ENCODE measurements at places on chromosomes 2 and 18.

- DNase-seq: no peak
Observed at GRCh38 chr18:36813101-36813775, 15.6 kb downstream of the TPGS2 start.

- DNase-seq: peak; percentile 4
Observed at GRCh38 chr2:177313162-177313781, 48.7 kb upstream of the NFE2L2 start.

DNA sequence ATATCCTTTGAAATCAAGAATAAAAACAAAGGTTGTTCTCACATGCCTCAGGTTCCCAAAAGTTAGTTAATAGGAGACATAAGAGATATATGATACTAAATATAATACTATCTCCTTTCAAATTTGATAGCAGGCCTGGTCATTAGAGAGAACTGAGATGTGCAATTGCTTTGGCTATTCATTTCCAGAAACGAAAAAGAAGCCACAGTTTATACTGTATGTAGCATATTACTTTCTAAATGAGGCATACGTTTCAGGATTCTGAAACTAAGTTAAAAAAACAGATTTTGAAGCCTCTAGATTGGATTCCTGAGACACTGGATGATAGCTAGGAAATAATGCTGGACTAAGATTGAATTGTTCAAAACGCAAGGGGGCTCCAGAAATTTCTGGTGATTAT, 7.1 kb downstream of the PPP1R1C start:
- DNase-seq: no peak

- no peak for DNase-seq
Observed at GRCh38 chr18:31506024-31506742, 8.2 kb downstream of the DSG2 start.

GRCh38 chr2:79716266-79716665, 203.4 kb downstream of the CTNNA2 start:
- DNase-seq: no peak

DNA sequence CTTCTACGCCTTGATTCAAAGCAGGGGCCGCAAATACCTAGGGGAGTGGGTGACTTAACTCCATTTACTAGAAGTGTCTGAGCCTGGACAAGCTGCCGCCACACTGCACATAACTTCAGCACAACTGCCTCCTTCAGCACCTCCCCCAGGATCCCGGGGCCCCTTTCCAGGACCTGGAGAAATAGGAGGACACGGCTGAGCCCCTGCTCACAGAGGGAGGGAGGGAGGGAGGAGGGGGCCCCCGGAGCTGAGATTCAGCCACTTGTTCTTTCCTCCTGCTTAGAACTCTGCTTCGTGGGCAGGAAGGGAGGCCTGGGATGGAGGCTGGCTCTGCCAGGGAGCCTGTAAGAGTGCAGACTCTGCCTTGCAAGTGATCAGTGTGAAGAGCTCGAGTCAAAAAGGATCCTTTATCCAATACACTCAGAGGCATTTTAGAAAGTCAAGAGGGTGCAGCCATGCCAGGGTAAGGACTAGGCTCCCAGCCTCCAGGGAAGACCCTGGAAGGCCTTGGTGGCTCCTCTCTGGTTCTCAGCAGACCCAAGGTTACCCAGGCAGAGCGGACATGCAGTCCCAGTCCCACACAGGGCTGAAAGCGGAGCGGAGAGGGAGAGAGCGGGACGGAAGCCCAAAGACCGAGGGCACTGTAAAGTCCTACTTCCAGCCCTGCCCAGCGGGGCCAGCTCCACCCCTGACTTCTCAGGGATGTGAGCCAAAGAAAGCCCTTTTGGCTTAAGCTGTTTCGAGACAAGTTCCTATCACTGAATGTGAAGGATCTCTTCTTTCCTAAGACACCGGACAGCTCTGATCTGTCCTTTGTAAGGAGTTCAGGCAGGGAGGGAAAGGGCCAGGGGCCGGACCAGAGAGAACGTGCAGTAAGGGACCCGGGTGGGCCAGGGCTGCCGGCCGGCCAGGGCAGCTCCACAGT, 8.6 kb upstream of the ARMC9 start:
- no peak for DNase-seq

- DNase-seq: no peak
Observed at GRCh38 chr2:127463155-127463991, 45.1 kb downstream of the PROC start.

DNA sequence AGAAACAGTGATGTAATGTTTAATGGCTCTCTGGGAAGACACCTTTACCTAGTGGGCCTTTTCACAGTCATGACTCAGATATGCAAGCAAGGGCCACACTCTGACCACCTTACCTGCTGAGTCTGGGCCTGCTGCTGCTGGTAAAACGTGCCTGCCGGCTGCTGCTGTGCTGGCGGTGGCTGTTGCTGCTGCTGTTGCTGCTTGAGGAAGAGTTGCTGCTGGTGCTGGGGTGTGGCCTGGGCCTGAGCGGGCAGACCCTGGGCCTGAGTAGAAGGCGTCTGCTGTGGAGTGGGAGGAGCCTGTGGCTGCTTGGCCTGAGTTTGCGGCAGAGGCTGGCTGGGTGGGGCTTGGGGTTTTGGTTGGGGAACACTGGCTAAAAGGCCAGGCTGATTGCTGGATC, 81.6 kb upstream of the NFU1 start:
- no peak for DNase-seq

DNA sequence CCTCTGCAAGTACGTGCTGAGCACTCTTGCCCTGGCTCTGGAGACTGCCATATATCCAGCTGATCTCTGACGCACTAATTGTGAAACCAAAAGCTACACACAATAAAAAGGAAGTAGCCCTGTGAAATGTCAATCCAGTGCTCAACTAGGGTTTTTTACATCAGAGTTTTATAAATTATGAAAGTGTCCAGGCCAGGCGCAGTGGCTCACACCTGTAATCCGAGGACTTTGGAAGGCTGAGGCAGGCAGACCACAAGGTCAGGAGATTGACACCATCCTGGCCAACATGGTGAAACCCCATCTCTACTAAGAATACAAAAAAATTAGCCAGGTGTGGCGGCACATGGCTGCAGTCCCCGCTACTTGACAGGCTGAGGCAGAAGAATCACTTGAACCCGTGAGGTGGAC, 24.5 kb upstream of the PEX13 start:
- DNase-seq: no peak

DNA sequence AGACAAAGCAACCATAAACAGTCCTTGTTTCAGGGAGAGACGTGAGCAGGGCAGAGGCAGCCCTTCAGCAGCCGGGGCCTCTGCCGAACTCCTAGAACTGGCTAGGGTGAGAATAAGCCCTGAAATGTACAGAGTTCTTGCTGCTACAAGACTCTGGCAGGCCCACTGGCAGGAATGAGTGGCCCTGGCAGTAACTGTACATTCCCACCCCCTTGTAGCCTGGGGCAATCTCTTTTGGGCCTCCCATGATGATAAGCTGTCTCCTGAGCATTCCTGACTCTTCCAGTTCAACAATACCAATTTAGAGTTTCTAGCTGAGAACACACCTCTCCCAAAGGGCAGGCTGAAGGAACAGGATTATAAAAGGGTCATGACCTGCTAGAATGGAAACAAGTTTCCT, 54.3 kb downstream of the HAUS1 start:
- DNase-seq: no peak

DNA sequence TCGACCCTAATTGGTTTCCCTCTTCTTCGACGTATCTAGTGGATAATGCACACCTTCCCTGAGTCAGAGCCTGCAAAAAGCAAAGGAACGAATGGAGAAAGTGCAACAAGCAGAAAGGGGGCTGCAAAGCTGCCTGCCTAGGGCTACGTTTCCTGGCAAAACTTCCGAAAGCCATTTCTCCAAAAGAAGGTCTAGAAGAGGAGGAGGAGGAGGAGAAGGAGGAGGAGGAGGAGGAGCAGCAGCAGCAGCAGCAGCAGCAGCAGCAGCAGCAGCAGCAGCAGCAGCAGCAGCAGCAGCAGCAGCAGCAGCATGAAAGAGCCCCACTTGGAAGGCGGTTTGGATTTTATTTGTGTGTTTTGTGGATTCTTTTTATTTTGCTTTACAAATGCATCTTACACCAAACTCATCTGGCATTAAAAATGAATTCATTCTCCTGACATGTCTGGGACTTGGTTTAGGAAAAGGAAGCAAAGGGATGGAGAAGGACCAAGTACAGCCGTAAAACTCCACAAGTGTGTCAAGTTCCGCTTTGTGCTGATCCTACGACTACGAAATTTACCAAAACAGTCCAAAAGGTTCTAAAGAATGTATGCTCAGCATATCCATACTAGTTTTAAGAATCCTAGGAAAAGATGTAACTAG, 2.0 kb downstream of the TCF4 start:
- peak; percentile 58 for DNase-seq

GRCh38 chr18:8513249-8513648, 96.0 kb upstream of the RAB12 start:
- DNase-seq: no peak

DNA sequence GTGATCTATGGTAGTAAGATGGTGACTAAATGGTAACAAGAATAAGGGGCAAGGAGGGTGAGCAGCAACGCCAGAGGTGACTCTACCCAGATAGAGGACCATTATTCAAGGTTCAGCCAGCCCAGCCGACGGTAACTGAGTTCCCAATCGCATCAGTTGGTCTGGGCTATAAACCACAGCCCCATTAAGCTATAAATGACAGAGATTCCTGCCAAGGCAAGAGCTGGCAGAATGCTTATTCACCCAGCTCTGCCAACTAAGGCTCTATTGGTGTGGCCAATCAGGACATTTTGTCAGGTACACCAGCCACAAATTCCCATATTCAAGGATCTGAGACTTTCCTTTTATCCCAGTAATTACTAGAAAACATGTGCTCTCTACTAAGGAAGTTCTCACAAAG, 3.6 kb downstream of the CHN1 start:
- peak; percentile 96 for DNase-seq

GRCh38 chr2:68994864-68995263, 18.1 kb upstream of the ANTXR1 start:
- no peak for DNase-seq

GRCh38 chr2:221283896-221284545, 288.1 kb downstream of the EPHA4 start:
- no peak for DNase-seq

DNA sequence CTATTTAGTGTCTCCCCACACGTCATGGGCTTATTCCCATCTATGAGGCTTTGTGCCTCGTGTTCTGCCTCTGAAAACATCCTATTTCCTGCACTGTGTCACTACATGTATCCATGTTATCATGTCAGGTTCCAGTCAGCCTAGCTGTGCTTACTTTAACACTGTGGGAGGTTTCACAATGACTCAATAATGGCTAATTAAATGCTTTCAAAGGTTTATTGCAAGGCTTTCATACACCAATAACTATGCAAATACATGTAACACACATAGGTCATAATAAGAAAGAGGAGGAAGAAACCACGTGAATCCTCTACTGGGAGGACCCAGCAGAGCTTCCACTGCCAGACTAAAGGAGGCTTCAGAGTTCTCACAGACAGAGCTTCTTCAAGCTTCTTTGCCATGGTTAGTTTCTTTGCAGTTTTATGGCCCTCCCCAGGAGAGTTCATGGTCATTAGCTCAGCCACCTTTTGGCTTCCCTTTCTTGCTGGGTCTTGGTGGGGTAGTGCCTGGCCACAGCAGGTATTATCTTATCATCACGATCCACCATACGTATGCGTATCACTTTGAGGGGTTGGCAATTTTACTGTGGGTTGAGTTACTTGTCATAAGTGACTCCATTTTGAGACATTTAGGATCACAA, 5.1 kb upstream of the COLEC12 start:
- no peak for DNase-seq

GRCh38 chr2:227996366-227996765, 124.9 kb downstream of the DAW1 start:
- DNase-seq: no peak

DNA sequence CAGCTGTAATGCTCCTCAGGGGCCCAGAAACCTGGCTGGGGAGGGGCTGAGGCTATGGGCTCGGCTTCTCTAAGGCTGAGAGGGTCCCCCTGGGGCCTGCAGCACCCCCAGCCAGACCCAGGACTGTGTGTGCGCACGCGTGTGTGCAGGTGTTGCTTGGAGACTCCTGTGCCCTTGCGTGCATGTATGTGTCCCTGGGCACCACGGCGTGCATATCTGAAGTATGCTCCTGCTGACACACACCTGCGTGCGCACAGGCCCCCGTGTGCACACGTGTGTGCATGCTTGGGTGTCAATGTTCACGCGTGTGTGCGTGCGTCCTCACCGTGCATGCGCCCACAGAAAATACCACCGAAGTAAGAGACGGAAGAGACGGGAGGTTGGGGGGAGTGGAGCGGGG, 14.9 kb upstream of the ECEL1 start:
- DNase-seq: no peak

GRCh38 chr2:207704671-207705070, 6.8 kb upstream of the CCNYL1 start:
- no peak for DNase-seq

- no peak for DNase-seq
Observed at GRCh38 chr2:231780123-231780908, 766 bp downstream of the PDE6D start.

DNA sequence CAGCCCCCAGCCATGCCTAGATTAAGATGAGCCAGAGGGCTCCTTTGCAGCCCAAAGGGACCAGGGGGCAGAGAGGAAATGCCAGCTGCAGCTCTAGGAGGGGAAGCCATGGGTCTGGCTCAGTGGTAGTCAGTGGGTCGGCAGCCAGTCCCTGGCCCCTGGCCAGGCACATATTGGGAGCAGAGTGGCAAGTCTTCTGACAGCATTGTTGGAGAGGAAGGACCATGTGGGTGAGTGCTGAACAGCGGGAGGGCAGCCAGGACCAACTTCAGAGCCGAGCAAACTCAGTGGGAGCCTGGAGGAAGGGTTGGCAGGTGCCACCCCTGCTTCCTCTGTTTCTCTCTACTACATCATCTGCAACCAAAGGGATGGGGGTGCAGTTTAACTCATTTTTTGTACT, 140.5 kb upstream of the PELI1 start:
- no peak for DNase-seq

- DNase-seq: peak; percentile 70
Observed at GRCh38 chr2:106886916-106887758, 1.2 kb upstream of the ST6GAL2 start.

DNA sequence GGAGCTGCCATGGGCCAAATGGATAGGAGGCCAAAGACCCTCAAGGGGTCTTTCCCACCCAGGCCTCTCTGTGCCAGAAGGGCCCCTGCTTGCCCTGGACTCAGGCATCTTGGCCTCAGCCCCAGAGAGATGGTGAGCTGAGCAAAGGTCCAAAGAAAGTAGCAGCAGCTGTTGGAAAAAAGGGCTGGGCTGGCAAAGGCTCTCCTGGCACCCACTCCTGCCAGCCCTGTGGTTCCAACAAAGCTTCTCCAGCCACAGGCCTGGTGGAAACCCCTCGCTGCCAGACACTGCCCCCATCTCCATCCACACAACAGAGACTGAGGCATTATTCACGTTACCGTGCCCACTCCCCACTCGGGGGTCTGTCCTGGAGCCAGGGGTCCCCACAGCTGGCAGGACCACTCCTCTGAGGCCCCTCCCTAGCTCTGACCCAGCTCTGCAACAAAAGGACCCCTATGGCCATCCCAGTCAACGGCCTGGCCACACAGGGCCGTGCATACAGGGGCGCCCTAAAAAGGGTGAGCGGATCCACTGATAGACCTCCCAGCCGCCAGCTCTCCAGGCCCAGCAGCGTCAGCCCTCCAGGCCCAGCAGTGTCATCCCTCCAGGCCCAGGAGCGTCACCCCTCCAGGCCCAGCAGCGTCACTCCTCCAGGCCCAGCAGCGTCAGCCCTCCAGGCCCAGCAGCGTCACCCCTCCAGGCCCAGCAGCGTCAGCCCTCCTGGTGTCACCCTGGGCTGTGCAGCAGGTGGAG, 10.1 kb downstream of the BIN1 start:
- no peak for DNase-seq

- no peak for DNase-seq
Observed at GRCh38 chr2:237223201-237223861, 137.6 kb downstream of the COPS8 start.

- peak; percentile 87 for DNase-seq
Observed at GRCh38 chr2:234091432-234091879, 41.0 kb downstream of the SPP2 start.

- DNase-seq: no peak
Observed at GRCh38 chr18:1648712-1649111, 744.0 kb downstream of the ADCYAP1 start.

Data from NCI-H1105 treated with DMSO at 0.1 percent for 48 hours (cell line).